ENCODE measurements at places on chromosomes 2 and 18.

DNA sequence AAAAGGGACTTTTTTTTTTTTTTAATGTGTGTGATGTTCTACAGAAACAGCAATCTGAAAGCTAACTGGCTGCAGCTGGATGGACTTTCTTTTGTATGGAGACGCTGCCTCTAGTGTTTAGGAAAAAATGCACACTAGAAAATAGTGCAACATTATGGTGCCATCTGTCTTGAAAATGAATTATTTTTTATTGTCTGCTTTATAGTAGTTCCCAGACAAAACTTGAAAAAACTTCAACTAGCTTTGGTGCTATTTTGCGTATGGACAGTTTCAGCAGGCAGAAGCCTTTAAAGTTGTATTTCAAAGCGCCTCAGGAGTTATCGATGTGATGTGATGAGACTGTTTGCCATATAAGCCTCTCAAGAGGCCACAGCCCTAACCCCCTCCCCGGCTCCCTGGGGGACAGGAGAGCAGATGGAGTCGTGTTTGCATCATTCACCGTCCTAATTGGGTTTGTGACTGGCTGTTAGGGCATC, 86.9 kb downstream of the LTBP1 start:
- no peak for DNase-seq

DNA sequence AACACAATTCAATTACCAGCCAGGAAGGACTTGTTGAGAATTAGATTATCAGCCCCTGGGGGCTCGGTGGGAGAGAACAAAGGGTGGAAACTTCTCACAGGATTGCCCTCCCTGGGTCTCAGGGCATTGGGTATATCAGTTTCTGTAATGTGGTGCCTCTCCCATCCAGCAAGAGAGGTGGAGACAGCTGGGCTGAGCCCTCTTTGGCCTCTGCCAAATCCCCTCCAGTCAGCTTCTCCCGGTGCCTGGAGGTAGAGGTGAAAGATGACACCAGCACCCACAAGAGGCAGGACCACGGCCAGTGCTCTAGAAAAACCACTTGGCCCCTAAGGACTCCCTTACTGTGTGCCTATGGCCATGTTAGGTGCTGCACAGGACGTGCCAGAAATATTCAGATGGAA, 179.7 kb downstream of the HAUS1 start:
- no peak for DNase-seq

DNA sequence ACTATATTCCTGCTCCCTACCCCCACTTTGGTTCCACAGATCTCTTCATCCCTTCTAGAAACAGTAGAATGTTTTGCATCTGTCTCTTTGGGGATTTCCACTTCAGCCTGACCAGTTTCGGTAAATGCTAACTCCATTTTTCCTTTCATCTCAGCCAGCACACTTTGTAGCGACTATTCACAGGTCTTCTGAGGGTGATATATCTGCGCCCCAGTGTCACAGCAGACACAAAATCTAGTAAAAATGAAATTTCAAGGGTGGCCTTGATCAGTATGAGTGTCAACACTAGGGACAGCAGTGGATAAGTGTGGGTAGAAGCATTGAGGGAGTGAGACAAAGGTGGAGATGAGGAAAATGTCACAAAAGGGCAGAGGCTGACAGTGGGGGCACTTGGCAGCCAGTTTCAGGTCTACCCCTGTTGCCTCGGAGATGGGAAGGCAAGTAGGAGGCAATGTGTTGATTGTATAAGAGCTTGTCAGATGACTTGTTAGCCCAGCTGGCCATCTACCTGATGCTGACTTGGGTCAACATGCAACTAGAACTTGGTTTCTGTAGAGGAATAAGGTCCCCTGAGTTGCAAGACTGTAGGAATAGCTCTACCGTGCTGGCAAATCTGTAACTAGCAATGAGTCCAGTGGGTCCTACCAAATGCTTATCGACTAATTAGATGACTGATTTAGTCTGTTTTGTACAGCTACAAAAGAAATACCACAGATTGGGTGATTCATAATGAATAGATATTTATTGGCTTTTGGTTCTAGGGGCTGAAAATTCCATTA, 60.7 kb downstream of the CXCR4 start:
- no peak for DNase-seq

DNA sequence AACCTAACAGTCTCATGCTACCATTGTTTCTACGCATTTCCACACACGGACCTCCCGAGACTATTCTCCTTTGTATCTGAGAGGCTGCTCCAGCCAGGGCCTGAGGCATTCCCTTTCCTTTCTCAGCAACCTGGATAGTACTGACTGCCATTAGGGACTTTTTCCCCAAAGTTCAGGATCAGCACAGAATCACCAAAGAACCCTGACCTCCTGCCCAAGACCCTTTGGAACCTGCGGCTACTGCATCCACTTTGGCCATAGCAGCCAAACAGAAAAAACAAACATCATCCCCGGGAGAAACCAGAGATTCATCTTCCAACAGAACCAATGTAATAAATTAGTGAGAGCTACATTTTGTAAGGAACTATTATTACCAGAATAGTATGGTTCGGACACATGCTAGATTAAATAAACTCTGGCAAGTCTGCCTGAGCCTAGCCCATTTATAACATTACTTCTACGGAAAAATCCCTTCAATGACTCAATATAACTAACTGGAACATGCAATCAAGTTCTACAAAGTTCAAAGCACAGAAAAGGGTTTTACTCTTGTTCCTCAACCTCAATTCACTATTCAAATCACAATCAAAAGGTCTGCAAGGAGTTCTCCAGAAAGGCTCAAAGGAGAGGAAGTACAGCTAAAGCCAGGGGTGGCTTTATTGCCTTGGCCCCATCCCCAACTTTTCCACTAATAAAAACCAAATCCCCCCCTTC, 51.8 kb downstream of the LPIN2 start:
- DNase-seq = no peak

DNA sequence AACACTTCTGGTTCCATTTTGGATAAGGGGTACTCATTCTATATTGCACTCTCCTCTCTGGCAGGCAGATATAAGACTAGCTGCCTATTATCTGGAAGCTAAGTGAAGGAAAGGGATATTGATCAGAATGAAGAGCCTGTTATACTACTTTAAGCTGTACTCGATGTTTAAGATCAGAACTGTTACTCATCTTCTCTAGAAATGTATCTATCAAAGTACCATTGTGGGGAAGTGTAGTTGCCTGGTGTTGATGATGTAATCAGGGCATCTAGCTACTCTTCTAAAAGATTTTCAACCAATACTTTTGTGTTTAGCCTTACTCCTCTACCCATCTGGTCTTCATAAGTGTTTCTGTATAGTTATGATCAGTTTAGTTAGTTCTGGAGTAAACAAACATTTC, 5.8 kb downstream of the CAMKMT start:
- DNase-seq = no peak

Data from HEK293T (cell line).